CD4-positive, alpha-beta T cell treated with Interleukin-2 at 100 ng/mL for 4 hours (primary cell): ENCODE measurements at places on chromosomes 3 and 15.

DNA sequence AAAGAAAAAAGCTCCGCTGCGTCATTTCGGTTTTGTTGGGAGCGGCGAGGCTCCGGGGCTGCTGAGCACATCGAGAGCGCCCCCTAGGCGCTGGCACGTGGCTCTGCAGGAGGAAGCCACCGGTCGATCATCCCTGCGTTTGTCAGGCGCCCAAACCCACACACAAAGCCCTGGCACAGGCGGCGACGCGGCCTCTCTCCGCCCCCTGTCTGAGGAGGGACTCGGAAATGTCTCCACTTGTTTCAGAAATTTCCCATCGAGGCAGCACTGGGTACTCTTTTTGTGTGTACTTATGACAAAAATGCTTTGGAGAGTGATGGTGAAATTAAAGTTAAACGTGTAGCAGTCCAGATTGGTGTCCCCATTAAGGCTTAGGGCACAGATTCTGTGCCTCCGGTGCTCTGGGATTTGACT lies 407.3 kb upstream of the ONECUT1 start:
- no peak for DNase-seq

GRCh38 chr15:41396111-41396510 lies 6.2 kb downstream of the NDUFAF1 start:
- DNase-seq, result no peak

DNA sequence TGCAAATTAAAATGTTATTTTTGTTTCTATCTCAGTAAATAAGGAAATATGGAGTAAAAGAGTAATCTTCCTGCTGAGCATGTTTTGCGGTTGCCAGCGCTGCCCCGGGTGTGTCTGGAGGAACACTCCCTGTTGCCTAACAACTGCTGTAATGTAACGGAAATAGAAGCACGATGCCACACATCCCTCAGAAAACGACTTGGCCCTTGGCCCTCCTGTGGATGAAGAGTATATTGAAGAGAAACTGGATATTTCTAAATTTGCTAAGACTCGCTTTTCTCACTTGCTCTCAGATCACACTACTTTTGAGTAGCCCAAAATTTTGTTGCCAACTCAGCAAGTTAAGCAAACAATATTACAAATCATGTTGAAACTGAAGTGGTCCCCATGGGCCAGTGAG lies 18.9 kb downstream of the CX3CR1 start:
- peak; percentile 68 for DNase-seq

- DNase-seq, result no peak
These were observed 307.4 kb upstream of the COL8A1 start for GRCh38 chr3:99330924-99331532.

DNA sequence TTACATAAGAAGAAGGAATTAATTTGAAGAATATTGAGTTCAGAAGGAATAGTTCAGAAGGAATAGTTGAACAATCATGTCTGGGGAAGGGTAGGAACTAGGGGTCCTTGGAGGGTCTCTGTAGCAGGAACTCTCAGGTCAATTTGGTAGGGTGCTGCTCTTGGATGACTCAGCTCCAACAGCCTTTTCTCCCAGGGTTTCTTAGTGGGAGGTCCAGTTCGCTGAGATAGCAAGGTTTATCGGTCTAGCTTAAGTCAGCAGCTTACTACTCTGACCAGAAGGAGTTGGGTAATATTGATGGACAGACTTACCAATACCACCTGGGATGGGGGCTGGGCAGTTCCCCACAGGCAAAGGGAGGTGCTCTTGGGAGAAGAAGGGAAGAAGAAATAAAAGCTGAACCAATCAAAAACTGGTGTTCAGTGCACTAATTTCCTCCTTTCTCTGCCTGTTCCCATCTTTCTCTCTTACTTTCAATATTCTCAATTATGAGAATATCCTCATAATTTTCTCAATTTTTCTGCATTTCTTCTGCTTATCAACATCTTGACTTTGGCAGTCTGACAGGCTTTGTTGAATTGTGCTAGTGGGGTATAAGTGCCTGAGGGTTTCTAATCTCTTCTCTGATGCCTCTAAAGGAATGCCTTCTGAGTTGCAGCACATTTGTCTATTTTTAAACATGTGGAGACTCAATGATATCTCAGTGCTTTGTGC lies 14.4 kb upstream of the MITF start:
- no peak for DNase-seq

DNA sequence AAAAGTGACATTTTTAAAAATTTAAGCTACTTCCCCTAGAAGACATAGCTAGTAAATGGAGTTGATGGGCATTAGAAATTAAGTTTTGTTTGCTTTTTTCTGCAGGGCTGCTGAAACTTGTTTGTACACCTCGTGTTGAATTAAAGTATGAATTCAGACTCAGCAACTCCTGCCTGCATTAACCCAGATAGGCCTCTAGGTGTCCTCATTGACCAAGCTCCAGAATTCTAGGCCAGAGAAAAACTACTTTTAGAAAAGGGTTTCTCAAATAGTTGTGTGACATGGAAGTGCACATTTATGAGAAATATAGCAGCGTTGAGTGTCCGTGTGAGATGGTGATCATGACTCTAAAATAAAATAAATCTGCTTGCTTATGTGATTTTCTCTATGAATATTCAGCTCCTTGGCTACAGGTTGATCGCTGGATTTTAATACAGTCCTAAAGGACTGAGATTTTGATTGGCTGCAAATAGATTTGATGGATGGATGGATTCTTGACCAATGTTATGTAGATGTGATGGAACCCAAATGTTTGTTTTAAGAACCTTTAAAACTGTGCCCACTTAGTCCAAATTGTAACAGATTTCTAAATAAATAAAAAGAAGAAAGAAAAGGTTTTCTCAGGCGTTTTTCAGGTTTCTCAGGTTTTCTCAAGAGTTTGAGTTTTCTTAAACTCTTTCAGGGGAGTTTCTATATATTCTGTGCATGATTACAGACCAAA lies 39.4 kb upstream of the LMOD3 start:
- peak; percentile 72 for DNase-seq

DNA sequence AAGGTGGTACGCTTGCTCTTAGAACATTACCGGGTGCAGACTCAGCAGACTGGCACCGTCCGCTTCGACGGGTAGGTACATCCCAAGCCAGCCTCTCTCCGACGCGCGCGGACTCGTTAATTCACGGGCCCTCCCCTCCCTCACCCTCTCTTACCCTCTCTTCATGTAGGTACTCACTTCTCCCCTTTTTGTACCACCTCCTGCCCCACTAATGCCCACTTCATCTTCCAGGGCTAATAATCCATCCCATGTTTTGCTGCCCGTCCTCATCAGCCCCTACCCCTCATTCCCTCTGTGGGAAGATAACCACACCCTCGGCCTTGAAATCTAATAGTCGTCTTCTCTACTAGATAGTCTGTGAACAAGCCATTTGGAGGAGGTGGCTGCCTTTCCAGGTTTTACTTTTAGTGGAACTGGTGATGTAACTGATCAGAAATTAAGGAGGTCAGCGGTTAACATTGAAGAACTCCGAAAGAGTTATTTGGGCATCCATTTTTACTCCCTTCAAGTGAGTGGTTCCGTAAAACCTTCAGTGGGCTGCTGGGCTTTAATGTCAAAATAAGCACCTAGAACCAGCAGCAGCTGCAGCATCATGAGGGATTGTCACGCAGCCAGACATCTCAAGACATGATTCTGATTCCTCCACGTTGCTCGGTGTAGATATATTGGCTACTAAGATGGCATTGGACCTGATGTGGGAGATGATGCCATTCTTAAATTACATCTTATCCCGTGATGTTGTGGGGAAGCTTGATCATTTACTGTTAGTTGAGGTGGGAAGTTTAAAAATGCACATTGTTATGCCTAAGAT lies 1.3 kb downstream of the FEM1B start:
- DNase-seq, result no peak

DNA sequence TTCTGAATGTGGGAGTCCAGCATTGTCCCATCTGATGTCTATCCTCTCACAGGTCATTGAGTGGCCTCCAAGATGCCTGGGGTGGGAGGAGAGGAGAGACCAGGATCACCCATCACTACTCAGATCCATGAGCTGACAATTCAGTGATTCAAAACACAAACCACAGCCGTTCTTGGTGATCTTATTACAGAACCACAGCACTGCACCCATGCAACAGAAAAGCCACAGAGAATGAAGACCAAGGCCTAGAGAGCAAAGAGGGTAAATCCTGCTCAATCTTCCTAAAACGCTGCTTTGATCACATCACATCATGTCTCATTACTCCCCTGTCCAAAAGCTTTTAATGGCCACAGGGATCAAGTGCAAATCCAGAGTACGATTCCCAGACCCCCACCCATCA lies 23.5 kb downstream of the ANP32A start:
- no peak for DNase-seq

DNA sequence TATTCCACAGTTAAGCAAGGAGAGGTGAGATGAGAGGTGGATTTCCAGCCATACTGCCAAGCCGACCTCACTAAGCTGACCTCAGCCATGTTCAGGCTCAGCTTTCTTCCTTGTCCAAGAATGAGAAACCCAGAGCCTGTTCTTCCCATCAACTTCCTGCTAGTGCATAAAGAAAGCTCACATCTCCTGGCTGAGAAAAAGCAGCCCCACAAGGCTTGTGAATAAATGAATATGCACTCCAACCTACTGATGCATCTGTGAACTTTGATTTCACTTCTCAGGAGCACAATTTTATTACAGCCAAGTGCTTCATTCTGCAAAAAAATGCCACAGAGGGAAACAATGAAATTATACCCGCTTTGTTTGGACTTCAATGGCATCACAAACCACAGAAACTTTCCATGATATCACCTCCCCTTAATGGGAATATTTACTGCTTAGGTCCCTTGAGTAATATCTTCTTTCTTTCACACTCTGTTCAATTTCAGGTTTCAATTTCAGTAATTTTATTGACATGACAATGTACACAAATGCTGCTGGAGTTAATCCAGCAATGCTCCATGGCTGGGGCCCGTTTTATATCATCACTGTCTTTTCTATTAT lies 437.0 kb upstream of the PPP2R3A start:
- no peak for DNase-seq

DNA sequence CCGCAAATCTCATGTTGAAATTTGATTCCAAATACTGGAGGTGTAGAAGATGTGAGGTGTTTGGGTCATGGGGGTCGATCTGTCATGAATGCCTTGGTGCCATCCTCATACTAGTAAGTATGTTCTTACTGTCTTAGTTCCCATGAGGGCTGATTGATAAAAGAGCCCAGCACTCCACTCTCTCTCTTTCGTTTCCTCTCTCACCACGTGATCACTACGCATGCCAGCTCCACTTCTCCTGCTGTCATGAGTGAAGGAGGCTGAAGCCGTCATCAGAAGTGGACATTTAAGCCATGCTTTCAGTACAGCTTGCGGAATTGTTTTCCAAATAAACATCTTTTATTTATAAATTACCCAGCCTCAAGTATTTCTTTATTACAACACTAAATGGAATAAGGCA lies 6.1 kb downstream of the OR5H15 start:
- no peak for DNase-seq

- DNase-seq, result no peak
These were observed 617.4 kb downstream of the SI start for GRCh38 chr3:164460851-164461250.
